Endothelial cell (in vitro differentiated cells): ENCODE measurements at places on chromosomes 6 and 20.

DNA sequence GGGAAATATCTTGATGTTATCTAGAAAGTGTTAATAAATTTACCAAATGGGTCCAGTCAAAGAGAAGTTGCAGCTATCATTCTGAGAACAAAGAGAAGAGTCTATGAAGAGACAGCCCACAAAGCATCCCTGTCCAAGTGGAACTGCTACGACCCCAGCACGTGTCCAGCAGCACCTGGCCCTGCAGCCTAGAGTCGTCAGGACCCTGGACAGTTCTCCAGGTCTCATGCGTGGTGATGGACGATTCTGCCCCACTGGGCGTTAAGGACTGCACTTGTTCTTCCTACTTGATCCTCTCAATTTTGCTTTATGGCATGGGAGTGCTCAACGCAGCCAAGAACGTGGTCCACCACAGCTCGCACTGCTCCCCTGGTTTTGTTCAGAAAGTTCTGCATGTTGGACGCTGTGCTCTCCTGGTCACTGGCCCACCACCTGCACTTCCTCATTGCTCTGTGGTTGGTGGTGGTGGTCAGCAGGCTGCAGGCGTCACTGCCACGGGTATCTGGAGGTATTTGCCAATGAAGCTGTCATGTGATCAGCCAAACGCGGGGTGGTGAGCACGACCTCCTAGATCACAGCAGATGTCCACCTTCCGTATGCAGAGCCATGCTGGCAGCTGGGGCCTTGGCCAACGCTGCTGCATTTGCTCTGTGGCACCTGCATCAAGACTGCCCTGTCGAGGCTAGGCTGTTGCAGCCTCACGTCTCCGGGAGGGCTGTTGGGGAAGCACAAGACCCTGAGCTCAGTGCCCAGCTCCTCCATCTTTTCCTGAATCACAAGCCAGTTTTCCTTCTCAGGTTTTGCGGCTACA, 356.4 kb downstream of the CDH4 start:
- peak; percentile 71 for DNase-seq

- DNase-seq: no peak
These were observed 22.2 kb downstream of the FKBP1A start for GRCh38 chr20:1370548-1371110.

DNA sequence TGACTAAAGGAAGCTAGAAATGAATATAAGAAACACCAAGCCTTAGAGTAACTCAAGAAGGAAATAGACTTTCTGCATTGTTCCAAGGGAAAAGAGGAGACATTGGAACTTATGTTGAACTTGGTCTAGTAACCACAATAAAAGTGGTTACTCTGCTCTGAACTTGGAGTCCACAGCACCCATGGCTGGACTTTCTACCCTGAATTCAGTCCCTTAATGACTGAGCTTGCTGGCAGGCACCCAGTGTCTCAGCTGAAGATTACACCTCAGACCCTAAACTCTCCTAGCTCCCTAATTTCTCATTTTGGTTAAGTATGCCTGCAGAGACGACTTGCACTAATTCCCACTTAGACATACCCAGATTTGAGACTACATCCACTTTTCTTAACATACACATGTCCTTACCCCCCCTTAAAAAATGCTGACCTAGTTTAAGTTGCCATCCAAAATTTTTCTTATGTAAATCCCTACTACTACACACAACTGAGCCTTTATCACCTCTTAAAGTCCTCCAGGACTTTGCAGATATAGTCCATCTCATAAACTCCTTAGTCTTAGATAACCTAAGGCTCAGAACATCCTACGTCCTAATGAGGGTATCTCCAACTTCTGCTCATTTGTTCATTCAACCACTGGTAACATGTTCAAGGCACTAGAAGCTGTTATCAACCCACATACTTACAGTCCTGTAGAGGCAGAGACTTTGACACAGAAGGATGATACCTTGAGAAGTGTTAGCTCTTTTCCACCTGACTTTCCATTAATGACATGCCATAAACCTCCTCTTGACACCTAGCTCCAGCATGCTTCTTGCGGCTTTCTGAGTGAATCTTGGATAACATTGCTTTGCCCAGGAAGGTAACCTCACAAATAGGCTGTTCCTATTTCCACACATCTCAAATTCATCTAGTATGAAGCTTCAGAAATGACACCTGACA, 129.8 kb downstream of the ALDH8A1 start:
- no peak for DNase-seq

- DNase-seq: peak; percentile 13
These were observed 684 bp downstream of the ZNFX1 start for GRCh38 chr20:49276961-49277785.

DNA sequence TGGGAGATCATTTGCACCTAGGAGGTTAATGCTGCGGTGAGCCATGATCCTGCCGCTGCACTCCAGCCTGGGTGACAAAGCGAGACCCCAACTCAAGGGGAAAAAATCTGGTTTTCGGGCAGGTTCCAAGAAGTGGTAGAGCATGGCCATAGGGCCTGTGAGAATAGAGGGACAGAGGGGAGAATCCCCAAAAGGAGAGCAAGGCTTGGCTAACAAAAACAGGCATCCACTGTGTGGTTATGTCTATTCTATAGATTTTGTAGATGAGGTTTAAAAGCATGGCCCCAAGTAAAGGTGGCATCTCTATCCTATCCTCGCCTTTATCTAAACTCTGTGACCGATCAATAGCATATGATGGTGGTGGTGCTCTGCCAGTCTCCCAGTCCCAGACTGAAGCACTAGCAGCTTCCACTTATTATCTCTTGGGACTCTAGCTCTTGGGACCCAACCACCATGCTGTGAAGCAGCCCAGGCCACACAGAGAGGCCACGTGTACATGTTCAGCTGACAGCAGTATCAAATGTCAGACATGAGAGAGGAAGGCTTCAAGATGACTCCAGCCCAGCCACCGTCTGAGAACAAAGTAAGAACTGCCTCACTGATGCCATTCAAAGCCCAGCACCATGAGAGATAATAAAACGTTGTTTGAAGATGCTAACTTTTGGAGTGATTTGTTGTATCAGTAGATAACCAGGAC, 27.7 kb downstream of the EIF2S2 start:
- DNase-seq: no peak

- DNase-seq: no peak
These were observed 70.0 kb upstream of the TBXT start for GRCh38 chr6:166237617-166238016.
